ENCODE measurements at places on chromosomes 13 and 19.
A peak's percentile ranks its signal among the peaks of the same experiment; 100 is the strongest.

DNA sequence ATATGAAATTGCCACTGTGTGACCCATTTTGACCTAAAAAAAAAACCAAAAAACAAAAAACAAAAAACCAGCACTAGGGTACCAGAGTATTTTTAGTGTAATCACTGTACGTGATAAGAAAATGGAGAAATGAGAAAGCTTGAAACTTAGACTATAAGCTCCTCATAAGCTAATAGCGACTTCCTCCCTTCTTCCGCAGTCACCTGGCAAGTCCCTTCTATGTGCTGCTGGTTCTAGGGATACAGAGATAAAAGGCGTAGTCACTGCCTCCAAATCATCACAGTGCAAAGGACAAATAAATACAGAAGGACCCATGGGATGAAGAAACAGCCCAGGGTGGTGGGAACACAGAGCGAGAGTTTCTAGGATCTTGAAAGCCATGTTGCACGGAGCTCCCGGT lies 190.3 kb downstream of the TM9SF2 start:
- no peak for DNase-seq

DNA sequence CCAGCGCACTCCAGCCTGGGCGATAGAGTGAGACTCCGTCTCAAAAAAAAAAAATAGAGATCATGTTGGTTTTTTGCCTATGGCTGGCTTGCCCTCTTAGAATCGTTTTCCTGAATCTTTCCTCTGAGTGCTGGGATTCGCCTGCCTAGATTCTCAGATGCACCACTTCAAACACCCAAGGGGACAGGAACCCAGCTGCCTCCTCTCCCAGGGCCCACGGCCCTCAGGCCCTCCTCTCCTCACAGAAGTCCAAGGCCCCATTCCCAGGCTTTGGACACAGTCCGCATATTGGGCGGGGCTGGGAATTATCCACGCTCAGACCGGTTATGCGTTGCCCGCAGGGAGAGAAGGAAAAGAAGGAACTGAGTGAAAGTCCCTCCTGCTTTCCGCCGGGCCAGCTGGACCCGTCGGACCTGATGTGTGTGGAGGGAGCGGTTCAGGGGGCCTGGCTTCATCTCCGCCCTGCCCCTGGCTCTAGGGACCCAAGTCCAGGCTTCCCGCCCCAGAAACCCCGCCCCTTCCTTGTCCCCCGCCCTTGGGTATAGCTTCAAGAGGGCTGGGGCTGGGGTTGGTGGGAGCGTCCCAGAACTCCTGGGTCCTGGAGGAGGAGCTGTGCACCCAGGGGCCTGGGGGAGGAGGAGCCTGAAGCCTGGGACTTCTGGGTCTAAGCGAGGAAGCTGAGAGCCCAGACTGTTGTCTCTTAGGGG lies 5.8 kb downstream of the PPFIA3 start:
- no peak for DNase-seq

- DNase-seq: peak; percentile 35
Measured at GRCh38 chr19:54462655-54463530, 685 bp downstream of the LENG9 start.

- DNase-seq: peak; percentile 23
Measured at GRCh38 chr13:40388617-40389016, 277.8 kb downstream of the FOXO1 start.

DNA sequence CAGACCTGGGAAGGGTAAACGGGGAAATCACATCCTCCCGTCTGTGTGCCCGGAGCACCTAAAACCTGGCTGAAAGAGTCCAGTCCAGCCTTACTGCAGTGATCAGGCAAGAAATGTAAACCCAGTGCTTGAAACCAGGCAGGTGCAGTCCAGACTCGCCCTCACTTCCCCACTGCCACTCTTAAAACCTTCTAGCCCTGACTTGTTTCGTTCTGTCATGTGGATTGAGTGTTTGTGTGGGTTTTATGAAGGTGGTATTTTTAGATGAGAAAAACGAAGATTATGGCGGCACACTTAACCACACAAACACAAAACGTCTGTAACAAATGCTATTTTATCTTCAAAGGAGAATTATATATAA lies 839 bp upstream of the CKAP2 start:
- no peak for DNase-seq

GRCh38 chr19:34232566-34233481 lies 21.5 kb upstream of the GARRE1 start:
- no peak for DNase-seq

GRCh38 chr19:54392105-54392504 lies 23.2 kb upstream of the TTYH1 start:
- no peak for DNase-seq

- no peak for DNase-seq
Measured at GRCh38 chr19:14814982-14815652, 19.9 kb downstream of the OR7A5 start.

- DNase-seq: peak; percentile 30
Measured at GRCh38 chr19:54133312-54133956, 4.1 kb upstream of the CNOT3 start.

- DNase-seq: no peak
Measured at GRCh38 chr19:16791942-16792341, 37.3 kb upstream of the SIN3B start.

GRCh38 chr13:84303035-84303434 lies 420.8 kb upstream of the SLITRK1 start:
- no peak for DNase-seq

GRCh38 chr19:32372726-32373517 lies 27.5 kb downstream of the ZNF507 start:
- DNase-seq: no peak

- DNase-seq: no peak
Measured at GRCh38 chr13:42395086-42395821, 123.3 kb downstream of the AKAP11 start.

- DNase-seq: no peak
Measured at GRCh38 chr19:56594446-56594782, 688 bp upstream of the ZNF71 start.

GRCh38 chr19:41442473-41443355 lies at the start of gene ERICH4:
Gene ERICH4 (plus strand): TSS chr19:41443156. CDS start chr19:41443170, 14 bp downstream.
- DNase-seq: no peak

DNA sequence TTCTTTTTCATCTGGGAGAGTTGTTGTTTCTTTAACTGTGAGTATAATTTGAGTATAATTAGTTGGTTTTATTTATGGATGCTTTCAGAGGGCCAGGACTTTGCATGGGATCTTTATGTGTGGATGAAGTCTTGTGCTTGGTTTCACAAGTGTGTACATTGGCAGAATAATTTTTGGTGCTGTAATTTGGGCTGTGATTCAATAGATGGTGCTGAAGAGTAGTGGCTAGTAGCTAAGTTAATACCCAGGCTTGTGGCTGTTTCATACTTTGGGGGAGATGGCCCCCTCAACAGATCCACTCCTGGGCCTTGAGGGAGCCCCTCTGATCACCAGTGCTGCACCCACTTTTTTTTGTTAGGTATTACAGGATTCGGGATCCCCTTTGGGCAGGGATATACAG lies 1142.4 kb downstream of the SLITRK1 start:
- DNase-seq: no peak

- no peak for DNase-seq
Measured at GRCh38 chr13:90686442-90686841, 661.0 kb upstream of the MIR17HG start.

DNA sequence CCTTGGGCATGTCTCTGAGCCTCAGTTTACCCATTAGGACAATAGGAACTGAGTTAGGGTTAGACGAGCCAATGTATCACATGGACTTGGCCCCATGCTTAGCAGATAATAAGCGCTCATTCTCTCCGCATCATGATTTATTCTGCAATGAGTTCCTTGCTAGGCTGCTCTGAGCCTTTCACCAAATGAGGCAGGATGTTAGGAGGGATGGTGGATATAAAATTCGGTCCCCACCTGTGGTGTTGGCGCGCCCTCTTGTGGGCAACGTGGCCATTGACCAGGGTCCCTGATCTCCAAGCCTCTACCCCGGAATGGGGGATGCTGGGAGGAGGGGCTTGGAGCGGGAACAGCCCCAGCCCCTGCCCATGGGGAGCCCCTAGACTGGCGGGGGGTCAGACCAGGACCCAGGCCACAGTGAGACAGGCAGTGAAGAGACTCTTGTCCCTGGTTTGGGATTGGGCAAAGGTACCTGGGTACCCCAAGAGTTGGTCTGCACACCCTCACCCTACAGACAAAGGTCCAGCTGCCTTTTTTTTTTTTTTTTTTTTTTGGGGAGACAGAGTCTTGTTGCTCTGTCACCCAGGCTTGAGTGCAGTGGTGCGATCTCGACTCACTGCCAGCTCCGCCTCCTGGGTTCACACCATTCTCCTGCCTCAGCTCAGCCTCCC lies 43.9 kb downstream of the CERS4 start:
- peak; percentile 38 for DNase-seq

DNA sequence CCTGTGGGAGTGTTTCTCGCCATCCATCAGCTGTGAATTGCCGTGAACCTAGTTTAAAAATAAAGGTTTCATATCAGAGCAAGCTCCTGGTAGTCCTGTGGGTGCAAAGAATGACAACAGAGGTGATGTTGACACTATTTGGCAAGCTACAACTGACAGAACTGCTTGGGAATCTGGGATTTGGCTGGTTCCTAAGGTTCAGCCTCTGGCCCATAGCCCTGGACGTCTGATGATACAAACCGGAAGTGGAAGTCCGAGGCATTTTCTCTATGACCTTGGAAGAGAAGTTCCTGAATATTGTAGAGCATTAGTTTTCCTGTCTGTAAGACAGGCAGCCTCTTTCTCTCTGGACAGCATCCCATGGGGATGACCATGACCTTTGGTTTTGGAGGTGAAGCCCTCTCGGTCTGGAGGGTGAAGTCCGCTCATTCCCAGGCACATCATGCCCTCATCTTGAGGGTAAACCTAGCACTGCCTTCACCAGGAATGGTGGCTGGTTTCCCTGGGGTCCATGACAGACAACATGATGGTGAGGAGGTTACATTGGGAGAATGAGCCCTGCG lies 29.1 kb downstream of the GATAD2A start:
- no peak for DNase-seq

GRCh38 chr13:114099191-114099590 lies 33.2 kb downstream of the RASA3 start:
- DNase-seq: no peak

GRCh38 chr13:58119351-58119750 lies 487.8 kb downstream of the PCDH17 start:
- DNase-seq: no peak

Measured in NCI-H2029 (cell line).